ENCODE measurements at places on chromosomes 5 and 9. TPM values are rescaled to one million over a fixed set of nuclear protein-coding genes. Genes with fewer than 3 reads are reported as not detected.

- no peak for DNase-seq
Observed at GRCh38 chr5:146052780-146053179, 52.6 kb downstream of the PLAC8L1 start.

DNA sequence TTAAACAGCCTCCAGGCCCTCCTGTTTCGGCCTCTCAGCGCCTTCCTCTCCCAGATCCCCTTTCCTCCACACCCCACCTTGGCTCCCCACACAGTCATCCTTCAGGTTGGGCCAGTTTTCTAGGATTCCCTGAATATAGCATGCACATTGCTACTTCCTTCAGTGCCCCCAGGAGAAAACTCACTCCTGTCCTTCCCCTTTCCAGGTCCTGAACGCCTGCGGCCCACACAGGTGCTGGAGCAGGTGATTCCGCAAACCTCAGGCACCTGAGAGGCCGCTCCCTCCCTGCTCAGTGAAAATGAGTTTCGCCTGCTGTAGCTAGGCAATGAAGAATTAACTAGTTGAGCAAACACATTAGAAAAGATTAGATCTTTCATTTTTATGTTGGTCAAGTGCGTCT, 185.0 kb downstream of the MED10 start:
- no peak for DNase-seq

- DNase-seq = no peak
Observed at GRCh38 chr5:81650987-81651386, 99.9 kb downstream of the SSBP2 start.

- no peak for DNase-seq
Observed at GRCh38 chr9:121239071-121239470, 28.9 kb upstream of the GSN start.

DNA sequence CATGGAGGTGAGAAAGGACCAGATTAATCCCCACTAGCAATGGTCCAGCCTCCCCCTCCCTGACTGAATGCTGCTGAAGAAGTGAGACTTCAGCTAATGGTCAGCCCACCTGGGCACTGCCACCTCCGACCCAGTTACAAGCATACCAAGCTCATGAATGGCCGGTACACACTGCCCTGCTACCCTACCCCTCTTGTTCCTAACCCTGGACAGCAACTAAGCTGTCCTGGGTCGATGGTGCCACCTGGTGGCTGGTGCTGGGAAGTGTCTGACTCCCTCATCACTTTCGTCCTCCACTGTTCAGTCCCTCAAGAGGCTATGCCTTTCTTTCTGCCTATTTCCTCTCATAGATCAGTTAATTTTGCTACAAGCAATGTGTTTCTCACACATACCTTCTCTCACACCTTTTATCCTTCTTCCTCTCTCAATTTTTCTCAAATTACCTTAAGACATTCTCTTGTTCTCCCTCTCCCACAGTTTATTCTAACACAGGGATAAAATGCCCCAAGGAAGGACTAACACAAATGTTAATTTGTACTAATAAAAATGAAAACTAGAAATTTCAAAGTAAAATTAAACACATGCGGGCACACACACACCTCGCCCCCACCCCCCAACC, 42.4 kb downstream of the PAX5 start:
- no peak for DNase-seq

DNA sequence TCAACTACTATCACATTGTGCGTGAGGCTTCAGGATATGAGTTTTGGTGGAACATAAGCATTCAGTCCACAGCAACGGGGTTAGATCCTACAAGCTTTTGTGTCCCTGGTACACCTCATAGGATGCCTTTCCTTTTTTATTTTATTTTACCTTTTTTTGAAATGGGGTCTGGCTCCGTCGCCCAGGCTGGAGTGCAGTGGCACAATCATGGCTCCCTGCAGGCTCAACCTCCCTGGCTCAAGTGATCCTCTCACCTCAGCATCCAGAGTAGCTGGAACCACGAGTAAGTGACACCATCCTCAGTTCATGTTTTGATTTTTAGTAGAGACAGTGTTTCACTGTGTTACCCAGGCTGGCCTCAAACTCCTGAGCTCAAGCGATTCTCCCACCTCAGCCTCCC, 86.0 kb upstream of the RAI14 start:
- DNase-seq = no peak

GRCh38 chr5:131068893-131069643, 96.0 kb downstream of the HINT1 start:
- no peak for DNase-seq

Gene GALNT12
- 28.6 TPM for total RNA-seq

Measured in mucosa of gallbladder (tissue), 1 donor.